ENCODE measurements at places on chromosomes 3 and 15. TPM values are rescaled to one million over a fixed set of nuclear protein-coding genes. Genes with fewer than 3 reads are reported as not detected.

DNA sequence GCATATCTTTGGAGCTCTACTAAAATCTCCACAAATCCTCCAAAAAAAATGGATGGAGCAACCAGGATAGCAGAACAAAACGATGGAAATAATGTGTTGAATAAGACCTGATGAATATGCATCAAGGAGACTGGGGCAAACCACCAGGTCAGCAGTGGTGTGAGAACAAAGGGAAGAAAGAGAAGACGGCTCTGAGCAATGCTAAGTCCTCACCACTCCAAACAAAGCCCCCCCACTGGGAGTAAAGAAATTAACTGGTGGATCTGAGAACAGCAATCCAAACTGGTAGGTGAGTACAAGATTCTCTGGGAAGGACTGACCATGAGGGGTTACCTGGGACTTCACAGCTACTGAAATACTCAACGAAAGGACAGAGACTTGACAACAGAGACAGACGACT is 977.3 kb downstream of the TBL1XR1 start:
- DNase-seq, result no peak

GRCh38 chr3:130789782-130790322 is 43.2 kb upstream of the PIK3R4 start:
- no peak for DNase-seq

- DNase-seq, result peak; percentile 26
Observed at GRCh38 chr15:101481381-101481705, 8.2 kb downstream of the PCSK6 start.

GRCh38 chr15:89009080-89009479 is 79.2 kb upstream of the ABHD2 start:
- no peak for DNase-seq

- DNase-seq, result no peak
Observed at GRCh38 chr15:94446441-94446840, 215.1 kb downstream of the MCTP2 start.

GRCh38 chr3:188331166-188331565 is 177.2 kb downstream of the LPP start:
- no peak for DNase-seq

DNA sequence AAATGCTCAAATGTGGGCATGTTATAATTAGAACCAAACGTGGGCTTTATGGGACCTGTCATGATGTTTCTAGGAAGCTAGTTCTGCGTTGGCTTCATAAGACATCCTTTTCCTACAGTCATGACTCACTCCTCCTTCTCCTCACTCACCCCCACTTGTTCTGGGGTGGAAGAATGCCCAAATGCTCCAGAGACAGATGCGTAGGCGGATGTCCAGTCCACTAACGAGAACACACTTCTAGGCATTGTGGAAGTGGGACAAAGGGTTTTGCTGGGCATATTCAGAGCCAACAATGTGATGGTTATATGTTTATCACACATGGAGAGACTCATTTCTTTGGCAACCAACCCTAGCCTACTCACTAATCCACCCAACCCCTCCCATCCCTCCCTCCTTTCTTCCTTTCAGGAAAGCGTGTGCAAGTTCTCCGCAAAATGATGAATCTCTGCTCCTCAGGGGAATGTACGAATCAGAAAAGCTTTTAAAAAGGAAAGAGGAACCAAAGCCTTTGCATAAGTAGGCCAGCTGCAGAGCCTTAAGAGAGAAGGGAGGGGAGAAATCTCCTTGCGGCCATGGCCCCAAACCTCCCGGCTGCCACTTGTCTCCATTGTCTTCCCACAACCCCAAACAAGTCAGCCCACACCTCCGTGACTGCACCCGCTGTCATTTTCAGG is 123.0 kb upstream of the SPRED1 start:
- peak; percentile 73 for DNase-seq

GRCh38 chr3:176785171-176785570 is 412.1 kb downstream of the TBL1XR1 start:
- no peak for DNase-seq

DNA sequence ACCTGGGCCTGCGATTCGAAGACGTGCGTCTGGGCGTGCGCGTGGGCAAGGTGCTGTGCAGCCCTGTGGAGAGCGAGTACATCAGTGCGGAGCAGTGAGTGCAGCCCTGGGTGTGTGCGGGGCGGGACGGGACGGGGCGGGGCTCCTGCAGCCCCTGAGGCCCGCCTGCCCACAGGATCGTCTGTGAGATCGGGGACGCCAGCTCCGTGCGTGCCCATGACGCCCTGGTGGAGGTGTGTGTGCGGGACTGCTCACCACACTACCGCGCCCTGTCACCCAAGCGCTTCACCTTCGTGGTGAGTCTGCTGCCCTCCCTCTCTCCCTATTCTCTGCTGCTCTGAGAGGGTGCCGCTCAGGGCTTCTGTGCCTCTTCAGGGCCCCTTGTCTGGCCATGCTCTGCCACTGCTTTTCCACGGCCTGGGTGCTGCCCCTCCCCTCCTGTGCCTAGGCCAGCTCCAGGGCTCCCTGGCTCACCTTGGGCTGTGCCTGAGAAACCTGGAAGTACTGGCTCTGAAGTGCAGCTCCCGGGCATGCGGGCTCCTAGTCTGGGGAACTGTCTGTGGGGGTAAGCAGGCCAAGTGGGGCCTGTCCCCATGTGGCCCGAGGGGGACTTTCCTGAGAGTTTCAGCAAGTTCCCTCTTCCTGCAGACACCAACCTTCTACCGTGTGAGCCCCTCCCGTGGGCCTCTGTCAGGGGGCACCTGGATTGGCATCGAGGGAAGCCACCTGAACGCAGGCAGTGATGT is 31.8 kb downstream of the PLXNA1 start:
- DNase-seq, result no peak

DNA sequence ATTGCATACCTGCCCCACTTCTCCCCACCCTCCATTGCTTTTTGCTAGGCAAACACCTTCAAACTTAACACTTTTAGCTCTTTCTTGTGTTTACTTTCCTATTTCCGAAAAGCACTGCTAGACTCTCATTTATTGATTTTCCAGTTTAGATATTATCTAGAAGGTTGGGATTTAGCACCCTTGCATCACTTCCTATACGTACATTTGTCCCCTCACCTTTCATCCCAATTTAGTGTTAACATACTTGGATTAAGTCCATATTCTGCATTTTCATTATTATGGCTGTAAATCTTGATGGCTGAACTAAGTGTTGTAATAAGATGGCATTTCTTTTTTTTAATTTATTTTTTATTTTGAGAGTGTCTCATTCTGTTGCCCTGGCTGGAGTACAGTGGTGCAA is 39.5 kb downstream of the GOLGA6L10 start:
- DNase-seq, result no peak

DNA sequence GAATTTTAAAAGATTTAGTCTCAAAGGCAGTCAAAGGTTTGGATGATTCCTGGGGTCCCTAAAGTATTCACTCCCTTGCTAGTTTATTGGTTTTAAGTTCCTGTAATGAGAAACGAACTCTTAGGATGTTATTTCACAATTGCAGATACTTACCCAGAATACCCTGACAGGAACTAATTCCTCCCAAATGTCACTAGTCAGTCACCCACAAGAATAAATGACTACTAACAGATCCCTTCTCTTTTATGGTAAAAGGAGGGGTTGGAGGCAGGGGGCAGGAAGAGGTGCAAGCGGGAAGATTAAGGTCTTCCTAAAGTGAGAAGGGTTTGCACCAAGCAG is 174.2 kb upstream of the SLC2A2 start:
- no peak for DNase-seq

GRCh38 chr3:65828706-65829105 is 210.0 kb downstream of the MAGI1 start:
- DNase-seq, result no peak

DNA sequence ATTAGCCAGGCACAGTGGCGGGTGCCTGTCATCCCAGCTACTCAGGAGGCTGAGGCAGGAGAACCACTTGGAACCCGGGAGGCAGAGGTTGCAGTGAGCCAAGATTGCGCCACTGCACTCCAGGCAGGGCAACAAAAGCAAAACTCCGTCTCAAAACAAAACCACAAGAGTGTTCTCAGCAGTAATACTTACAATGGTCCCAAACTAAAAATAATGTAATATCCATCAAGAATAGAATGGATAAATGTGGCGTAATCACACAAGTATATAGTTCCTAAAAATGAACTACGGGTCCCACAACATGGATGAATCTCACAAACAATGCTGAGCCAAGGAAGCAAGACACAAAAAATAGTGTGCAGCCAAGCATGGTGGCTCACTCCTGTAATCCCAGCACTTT is 39.2 kb downstream of the STAG1 start:
- DNase-seq, result no peak

- no peak for DNase-seq
Observed at GRCh38 chr3:50971487-50971924, 296.8 kb downstream of the DOCK3 start.

DNA sequence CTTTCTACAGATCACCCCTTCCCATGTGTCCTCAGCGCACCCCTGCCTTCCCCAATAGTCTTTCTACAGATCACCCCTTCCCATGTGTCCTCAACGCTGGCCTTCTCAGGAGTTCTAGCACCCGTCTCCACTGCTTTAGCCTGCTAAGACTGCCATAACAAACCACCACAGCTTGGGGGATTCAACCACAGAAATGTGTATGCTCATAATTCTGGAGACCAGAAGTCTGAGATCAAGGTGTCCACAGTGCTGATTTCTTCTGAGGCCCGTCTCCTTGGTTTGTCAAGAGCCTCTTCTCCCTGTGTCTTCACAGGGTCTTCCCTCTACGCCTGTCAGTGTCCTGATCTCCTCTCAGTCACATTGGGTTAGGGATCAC is 68.1 kb upstream of the CGNL1 start:
- no peak for DNase-seq

The LRRIQ4 gene
- not detected for total RNA-seq

The SPATA12 gene
- not detected for total RNA-seq

The SLC2A2 gene
- not detected for total RNA-seq

The ALDH1A2 gene
- 9.7 TPM for total RNA-seq

The IL17RD gene
- total RNA-seq, result 5.0 TPM

The ANAPC13 gene
- 78.3 TPM for total RNA-seq

The LRRC34 gene
- 2.0 TPM for total RNA-seq
